Stimulated activated CD4-positive, alpha-beta T cell treated with anti-CD3 and anti-CD28 coated beads, TNF-alpha, amount 100 ng/mL, for 24 hours (primary cell): ENCODE measurements at places on chromosomes 2 and 18.

DNA sequence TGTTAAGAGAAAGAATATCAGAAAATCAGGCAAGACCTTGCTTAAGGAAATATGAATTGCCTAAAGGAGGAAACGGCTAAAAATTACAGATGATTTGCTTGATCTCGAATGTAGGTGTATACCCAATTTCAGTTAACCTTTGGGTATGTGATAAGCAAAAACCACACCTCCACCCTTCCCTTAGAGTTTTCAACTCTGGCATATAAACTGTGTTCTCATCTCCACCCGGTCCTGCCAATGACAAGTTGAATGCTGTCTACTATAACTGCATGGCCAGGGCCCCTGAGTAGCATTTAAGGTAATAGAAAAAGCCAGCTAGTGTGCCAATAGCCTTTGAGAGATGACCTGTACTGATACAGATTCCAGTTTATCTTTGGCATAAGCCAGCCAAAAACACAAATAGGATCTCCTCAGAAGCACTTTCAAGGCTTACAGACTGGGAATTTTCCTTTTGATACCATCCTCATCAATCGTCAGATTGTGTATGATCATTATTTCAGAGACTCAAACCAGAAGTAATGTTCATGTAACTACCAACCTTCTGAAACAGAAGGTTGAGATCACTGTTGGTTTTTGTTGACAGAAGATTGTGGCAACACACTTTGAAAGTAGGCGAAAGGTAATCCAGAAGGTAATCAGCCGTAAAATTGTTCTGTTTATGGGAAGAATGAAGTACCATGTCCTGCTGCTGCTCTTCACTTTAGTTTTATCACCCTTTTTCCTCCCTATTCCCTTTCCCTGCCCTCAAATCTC, 163.1 kb downstream of the GFPT1 start:
- no peak for DNase-seq

DNA sequence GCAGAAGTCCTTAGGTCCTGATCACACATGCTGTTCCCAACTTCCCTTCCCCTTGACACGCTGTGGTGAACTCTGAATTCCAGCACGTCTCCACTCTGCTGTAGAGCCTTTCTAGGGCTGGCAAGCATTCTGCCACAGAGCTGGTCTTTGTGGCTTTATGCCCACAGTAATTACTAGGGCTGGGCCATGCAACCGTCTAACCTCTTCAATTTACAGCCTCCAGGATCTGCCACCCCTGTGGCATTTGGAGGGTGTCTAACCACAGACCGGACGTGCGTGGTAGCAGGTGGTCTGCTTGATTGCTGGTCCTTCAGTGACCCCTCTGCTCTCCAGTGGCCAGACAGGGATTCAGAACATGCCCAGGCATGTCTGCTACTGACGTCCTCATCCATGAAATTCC, 43.1 kb upstream of the TGFA start:
- no peak for DNase-seq

- no peak for DNase-seq
Observed at GRCh38 chr2:189837326-189837725, 53.1 kb downstream of the PMS1 start.

DNA sequence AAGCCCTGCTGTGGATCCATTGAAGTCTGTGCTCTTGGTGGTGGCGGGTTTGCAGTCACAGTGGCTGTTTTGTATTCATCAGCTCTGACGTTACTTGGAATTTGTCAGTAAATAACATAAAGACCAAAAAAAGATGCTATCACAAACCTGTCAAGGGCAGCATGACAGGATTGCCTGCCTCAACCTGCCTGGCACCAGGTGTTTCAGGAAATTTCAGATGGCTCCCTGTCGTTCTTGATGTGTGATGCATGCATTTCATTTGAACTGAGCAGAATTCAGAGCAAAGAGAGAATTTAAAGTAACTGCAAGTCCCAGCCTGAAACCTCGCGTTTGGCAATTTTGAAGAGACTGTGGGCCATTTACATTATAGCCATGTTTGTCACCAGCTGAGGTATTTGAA, 50.3 kb upstream of the EPC2 start:
- DNase-seq, result no peak

GRCh38 chr2:101569886-101570520, 95.1 kb upstream of the RFX8 start:
- no peak for DNase-seq

DNA sequence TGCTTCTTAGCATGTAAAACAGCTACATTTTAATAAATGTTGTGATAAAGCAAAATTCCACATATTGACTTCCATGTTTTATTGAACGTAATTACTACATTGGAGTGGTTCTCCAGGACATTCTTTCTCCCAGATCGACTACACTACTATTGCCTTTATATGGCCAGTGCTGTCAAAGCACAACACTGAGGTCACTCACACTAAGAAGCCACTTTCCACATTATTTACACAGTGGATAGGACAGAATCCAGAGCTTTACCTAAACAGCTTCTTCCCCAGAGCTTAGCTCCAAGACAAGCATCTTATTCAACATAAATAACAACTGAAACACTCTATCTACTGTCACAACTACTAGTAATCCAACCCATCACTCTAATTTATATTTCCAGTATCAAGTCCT, 73.9 kb upstream of the WDR75 start:
- DNase-seq, result no peak

DNA sequence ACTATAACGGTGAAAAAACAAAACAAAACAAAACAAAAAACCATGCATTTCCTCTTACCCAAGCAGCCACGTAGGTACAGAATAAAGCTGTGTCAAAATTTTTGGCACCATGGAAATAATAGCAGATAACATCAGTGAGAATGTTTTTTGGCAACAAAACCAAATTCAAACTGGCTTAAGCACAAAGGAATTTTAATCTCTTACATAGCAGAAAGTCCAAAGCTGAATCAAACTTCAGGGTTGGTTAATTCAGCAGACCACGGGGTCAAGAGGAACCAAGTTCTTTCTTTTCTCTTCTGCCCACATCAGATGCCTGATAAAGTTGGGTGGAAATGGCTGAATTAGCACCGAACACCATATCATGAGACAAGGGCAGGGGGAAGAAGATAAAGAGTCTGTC, 129.5 kb downstream of the PAX3 start:
- no peak for DNase-seq
